Bone marrow (tissue), 2 donors: ENCODE measurements at places on chromosomes 7 and 10.
A peak's percentile ranks its signal among the peaks of the same experiment; 100 is the strongest.

- no peak for DNase-seq
These were observed 97.5 kb upstream of the MGMT start for GRCh38 chr10:129369566-129369965.

DNA sequence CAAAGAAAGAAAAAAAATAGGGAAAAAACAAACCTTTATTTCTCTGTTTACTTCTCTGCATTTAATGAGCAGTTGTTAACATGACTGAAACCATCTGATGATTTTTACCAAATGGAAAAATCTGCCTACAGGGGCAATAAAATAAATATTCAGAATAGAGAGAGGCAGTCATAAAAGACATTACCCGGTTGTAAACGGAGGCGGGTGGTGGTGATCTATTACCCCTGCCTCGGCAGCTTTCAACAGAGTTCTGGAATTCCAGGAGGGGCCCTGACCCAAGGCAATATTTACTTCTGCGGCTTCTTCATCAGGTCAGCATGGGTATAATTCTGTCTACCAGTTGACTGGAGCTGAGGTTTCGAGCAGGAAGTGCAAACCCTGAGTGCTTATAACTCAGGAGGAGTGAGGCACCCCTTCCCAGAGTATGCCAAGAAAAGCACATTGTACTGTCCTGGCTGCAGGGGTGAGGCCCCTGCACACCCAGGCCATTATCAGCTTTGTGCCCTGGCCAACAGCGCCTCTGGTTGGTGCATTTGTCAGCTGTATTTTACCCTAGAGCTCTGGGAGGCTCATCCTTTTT, 8.2 kb upstream of the CXCL12 start:
- DNase-seq, result no peak

GRCh38 chr10:44662051-44662450, 249.1 kb upstream of the TMEM72 start:
- no peak for DNase-seq

DNA sequence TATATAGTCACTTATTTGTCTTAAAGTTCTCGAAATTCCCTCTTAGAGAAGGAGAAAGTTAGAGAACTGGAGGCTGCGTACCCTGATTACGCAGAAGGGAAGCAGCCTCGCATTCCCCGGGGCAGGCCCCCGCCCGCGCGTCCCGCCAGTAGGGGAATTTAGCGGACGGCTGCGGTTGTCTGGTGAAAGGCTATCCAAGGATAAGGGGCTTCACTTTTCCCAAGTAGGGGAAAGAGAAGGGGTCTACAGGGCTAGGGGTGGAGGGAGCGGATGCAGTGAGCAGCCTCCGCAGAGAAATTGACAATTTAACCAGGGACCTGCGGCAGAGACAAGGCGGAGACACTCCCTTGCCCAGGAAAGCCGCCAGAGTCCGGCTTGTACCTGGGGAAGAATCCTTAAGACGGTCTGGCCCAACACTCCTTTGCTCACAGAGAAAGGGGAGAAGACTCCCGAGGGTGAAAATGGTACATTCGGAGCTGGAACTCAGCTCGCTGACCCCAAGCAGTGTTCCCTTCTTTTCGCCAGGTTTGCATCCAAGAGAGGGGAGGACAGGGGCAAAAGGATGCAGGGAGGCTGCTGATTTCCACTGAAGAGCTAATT, 994 bp upstream of the MAGI2 start:
- no peak for DNase-seq

DNA sequence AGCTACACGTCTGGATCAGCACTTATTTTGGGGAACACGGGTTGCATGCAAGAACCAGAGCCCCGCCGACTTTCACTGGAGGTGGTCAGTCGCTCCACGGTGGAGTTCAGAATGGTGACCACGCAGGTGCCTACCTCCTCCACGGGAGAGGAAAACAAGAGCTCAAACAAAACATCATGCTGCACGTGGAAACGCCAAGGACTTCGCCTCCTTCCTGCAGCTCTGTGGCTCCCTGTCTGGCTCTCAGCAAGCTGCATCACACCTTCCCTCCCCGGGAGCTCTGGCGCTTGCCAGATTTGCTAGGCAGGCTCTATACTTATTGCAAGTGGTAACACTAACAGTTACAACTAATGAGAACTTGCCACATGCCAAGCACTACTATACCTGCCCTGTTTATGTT, 26.0 kb downstream of the GSDME start:
- DNase-seq, result no peak

GRCh38 chr7:30244340-30244739, 40.1 kb upstream of the ZNRF2 start:
- no peak for DNase-seq

- no peak for DNase-seq
These were observed 303.7 kb downstream of the WDR11 start for GRCh38 chr10:121154846-121155245.

DNA sequence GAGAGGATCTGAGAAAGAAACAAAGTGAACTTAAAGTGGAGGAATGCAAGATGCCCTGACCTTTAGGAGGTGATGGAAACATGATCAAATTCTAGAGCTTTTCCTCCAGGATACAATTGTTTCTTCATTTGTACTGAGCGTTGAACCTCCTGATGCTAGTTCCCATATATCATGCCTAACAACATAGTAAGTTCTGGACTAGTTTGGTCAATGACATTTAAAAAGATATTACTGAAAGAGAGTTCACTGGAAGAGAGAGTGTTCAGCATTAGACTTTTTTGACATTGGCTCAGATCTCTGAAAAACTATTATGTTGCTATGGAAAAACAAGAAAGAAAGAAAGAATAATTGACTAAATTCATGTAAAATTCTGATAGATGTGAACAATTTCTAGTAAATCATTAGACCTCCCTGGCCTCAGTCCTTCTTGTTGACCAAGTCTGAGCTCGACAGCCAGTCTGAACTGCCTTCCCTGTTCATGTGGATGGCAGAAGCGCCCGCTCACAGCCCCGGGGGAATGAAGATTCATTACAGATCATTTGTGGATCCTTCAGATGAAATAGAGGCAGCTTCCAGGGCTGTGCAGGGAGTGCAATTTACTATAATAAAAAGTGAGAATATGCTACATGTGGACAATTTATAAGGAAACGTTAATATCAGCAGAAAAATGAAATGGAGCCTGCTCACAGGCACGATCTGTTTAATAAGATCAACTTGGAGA, 442.1 kb downstream of the GRID1 start:
- no peak for DNase-seq

GRCh38 chr7:127876393-127876792, 154.8 kb downstream of the LRRC4 start:
- DNase-seq, result no peak

DNA sequence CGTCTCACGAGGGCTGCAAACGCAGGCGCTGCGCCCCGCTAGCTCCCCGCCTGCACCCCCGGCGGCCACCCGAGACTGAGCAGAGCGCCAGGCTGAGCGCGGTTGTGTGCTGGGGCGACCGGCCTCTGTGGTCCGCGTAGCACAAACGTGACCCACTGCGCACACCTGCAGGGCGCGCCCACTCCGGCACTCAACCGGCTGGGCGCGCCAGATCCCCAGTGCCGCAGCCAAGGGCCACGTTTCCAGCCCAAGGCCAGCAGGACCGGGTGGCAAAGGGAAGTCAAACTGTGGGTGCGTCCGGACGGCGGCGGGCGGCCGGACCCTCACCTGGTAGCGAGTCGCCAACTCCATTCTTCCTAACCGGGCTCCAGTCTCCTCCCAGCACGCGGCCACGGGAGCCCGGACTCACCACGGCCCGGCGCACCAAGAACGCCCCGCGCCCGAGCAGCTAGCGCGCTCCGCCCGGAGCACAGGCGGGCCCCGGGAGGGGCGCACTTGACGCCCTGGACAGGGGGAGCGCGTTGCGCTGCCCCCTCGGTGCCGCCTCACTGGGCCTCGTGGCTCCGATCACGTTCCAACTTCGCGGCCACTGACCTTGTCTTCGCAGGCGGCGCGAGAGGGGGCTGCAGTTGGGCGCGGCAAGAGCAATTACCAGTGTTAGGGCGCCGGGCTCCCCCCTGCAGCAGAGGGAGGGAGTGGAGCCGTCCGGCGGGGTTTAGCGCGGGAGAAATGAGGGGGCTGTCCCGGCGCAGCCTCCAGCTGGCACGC, at the start of gene CDCA7L:
CDCA7L (minus strand) TSS at position 446 of the 768 bp plus-strand sequence; CDS start at position 351, 95 bp downstream.
- peak; percentile 39 for DNase-seq

DNA sequence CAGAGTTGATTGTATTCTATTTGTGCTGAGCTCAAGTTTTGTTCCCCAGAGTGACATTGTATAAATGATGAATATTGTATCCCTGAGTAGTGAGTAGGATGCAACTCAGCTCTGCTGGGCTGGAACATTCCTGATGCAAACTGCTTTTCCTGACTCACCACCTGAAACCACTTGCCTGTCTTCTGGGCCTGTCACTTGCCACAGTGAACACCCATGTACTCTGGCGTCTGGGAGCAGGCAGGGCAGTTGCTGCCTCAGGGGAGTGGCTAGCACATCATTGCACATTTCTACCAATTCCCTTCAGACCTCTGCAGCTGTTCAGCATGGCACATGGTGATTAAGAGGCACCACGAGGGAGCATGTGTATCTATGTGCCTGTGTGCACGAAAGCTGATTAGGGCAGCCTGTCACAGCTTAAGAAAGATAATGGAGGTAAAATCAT, 157.3 kb downstream of the SND1 start:
- no peak for DNase-seq
